ENCODE measurements at places on chromosomes 11 and 22.

DNA sequence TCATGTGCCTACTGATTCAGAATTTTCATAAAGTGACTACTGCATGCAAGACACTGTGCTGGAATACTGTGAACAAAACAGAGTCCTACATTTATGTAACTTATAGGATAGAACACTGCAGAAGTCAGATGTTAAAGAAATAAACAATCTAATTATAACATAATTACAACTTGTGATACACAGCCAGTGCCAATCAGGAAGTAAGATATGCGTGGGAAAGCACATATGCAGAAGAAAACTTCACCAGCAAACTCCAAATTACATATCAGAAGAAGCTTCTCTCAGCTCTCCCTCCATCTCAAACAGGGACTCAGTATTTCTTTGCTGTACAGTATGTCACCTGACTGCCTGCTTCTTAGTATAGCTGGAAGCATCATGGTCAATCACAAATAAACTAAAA, 37.4 kb downstream of the PAK1 start:
- no peak for DNase-seq

DNA sequence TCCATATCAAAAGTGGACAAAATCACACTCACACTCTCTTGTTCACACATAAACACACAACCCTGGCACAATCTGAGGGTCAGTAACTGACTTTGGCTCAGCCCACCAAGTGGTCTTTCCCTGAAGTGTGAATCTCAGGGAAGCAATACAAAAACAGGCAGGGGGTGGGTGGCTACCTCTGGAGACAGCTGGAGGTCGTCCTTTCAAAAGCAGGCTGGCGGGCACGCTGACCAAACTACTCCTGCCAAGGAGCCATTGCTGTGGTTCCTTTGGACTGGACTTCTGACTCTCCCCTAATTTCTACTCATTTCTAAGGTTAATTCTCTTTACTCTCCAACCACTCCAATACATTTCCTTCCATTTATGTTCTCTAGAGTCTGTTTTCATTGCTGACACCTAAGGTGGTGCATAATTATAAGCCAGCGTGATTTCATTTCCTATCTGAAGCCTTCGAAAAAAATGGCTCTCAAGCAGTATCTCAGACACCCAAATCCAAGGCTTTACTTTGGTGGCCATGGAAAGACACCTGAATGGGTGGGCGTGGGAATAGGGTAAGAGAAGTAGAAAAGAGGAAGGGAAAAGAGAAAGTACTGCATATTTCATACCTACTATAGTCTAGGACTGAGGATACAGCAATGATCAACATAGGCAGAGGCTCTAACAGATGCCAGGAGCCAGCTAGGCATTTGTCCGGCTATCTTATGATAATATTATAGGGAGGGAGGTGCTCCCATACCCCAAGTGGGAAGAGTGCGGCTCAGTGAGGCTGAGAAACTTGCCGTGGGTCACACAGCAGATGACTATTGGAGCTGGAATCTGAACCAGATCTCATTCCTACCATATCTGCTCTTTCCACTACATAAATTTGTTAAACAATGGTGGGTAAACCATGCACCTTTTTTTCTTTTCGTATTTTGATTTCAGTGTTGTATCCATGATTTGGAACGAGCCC, 22.0 kb downstream of the FZD4 start:
- DNase-seq = no peak

DNA sequence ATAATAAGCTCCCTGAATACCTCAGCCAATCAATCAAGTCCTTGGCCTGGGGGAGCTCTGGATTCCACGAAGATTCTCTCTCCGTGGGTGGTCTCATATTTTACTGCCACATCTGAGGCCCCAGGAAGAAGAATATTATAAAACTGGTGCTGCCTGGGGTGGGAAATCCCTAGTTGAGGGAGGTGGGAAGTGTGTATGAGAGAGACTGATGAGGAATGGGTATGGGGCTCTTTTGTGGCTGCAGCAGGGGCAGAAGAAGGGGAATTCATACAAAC, 71.5 kb downstream of the SYN3 start:
- no peak for DNase-seq

- DNase-seq = no peak
Observed at GRCh38 chr22:19997561-19998231, 18.9 kb downstream of the ARVCF start.

- no peak for DNase-seq
Observed at GRCh38 chr11:37858398-37858797, 1260.4 kb upstream of the RAG2 start.

- no peak for DNase-seq
Observed at GRCh38 chr11:44229098-44229497, 80.8 kb downstream of the ALX4 start.
